ENCODE measurements at places on chromosomes 12 and 14. TPM values are rescaled to one million over a fixed set of nuclear protein-coding genes. Genes with fewer than 3 reads are reported as not detected.

DNA sequence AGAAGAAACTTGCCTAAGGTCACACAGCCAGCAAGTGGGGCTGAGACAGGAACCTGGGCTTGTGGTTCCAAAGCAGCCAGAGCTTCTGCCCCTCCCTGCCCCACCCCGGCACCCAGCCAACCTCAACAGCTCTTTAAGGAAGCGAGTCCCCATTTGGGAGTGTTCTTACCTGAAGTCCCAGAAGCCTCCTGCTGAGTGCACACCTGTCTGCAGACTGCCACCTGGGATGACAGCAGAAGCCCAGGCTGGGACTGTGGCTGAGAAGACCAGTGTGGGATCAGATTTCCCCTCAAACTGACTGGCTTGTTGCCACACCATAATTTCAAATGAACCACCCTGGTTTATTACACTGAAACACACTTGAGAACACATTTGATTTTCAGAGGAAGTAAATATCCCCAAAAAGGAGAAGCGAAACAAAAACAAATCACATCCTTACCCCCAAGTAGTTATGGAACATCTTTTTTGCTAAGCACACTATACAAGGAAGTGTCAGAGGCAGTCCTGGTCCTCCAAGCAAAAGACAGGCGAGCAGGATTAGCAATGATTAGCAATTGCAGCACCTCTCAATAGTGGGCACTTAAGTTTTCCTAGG is 6.3 kb upstream of the RIN3 start:
- H3K27me3 ChIP-seq = no peaks in the 10 kb centered on the region
- no peaks in the 10 kb centered on the region for H3K36me3 ChIP-seq
- H3K4me1 ChIP-seq = peaks cover 19% of the 10 kb centered on the region
- H3K27ac ChIP-seq = no peak overlapping the region
- no peak for DNase-seq

DNA sequence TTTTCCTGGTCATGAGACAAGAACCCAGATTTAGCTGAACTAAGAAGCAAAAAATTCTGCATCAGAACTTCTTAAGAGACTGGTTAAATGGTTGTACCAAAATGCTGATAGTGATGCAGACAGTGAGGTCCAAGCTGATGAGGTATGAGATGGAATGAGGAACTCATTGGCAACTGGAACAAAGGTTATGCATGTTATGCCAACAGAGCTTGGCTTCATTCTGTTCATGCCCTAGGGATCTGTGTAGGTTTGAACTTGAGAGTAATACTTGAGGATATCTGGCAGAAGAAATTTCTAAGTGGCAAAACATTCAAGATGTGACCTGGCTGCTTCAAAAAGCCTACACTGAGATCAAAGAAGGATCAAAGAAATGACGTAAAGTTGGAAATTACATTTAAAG is 398.0 kb downstream of the FSCB start:
- no peak for DNase-seq
- H3K4me1 ChIP-seq = no peaks in the 10 kb centered on the region
- H3K27me3 ChIP-seq = no peaks in the 10 kb centered on the region
- no peaks in the 10 kb centered on the region for H3K36me3 ChIP-seq

- no peak for DNase-seq
- peak overlapping the region; percentile 80 for H3K27ac ChIP-seq
- H3K4me1 ChIP-seq = no peaks in the 10 kb centered on the region
Measured at GRCh38 chr12:553216-554000, 93.7 kb downstream of the B4GALNT3 start.

GRCh38 chr12:79217306-79217705 is 352.7 kb downstream of the SYT1 start:
- no peaks in the 10 kb centered on the region for H3K36me3 ChIP-seq
- no peak for DNase-seq
- no peak overlapping the region for H3K4me3 ChIP-seq
- no peaks in the 10 kb centered on the region for H3K27me3 ChIP-seq
- H3K27ac ChIP-seq = no peak overlapping the region

- peaks cover 43% of the 10 kb centered on the region for H3K4me1 ChIP-seq
- H3K4me3 ChIP-seq = peak overlapping the region; percentile 76
- peak overlapping the region; percentile 99 for H3K27ac ChIP-seq
- H3K27me3 ChIP-seq = no peaks in the 10 kb centered on the region
- peaks cover 14% of the 10 kb centered on the region for H3K36me3 ChIP-seq
Measured at GRCh38 chr14:54565785-54566409, 1.0 kb upstream of the SAMD4A start.

- no peak for DNase-seq
- H3K4me1 ChIP-seq = no peaks in the 10 kb centered on the region
- no peaks in the 10 kb centered on the region for H3K36me3 ChIP-seq
- H3K27me3 ChIP-seq = no peaks in the 10 kb centered on the region
Measured at GRCh38 chr12:38711054-38711453, 194.3 kb downstream of the CPNE8 start.

DNA sequence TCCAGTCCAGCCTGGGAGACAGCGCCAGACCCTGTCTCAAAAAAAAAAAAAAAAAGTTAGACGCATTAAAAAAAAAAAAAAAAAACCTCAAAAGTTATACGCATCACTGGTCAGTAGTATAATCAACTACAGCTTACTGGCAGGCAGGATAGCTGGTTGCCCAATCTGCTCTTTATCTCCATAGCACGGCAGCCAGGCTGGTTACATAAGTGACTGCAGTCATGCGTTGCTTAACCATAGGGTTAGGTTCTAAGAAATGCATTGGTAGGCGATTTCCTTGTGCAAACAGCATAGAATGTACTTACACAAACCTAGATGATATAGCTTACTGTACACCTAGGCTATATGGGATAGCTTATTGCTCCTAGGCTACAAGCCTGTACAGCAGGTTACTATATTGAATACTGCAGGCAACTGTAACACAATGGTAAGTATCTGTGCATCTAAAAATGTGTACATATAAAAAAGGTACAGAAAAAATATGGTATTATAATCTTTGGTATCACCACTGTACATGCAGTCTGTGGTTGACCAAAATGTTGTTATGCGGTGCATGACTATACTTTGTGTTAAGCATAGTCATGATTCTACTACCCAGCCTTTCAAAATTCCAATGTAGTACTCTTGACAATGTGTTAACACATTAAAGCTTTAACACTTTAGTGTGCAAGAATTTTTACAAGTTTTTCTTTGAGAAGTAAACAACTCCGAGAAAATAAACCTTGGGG is 8.1 kb downstream of the L2HGDH start:
- no peak overlapping the region for H3K4me3 ChIP-seq
- no peak overlapping the region for H3K27ac ChIP-seq
- no peaks in the 10 kb centered on the region for H3K4me1 ChIP-seq
- H3K36me3 ChIP-seq = no peaks in the 10 kb centered on the region
- H3K27me3 ChIP-seq = no peaks in the 10 kb centered on the region

DNA sequence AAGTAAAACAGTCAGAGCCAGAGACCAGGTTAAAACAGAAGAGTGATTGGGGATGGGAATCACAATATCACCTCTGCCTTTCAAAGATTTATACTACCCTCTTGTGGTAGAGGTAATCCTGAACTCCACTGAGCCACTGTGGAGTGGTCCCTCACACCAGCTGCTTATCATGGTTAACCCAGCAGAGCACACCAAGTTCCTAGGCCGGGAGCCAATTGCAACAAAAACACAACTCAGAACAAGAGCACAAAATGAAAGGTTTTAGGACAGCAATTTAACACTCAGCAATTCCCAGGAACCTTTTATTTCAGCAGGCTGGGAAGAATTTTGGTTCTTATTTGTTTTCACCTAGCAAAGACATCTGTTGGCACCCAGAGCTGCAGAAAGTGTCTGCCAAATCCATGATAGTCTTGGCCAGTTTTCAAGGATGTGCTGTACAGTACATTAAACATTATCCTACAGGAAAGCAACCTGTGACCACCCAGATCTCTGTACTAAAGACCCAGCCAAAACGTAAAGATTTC is 220.5 kb upstream of the ATXN7L3B start:
- no peak overlapping the region for H3K4me3 ChIP-seq
- DNase-seq = no peak
- no peak overlapping the region for H3K27ac ChIP-seq
- no peaks in the 10 kb centered on the region for H3K36me3 ChIP-seq

- peaks cover 49% of the 10 kb centered on the region for H3K36me3 ChIP-seq
- peak; percentile 58 for DNase-seq
- peak overlapping the region; percentile 61 for H3K27ac ChIP-seq
- H3K4me3 ChIP-seq = no peak overlapping the region
Measured at GRCh38 chr12:111445726-111446581, 40.2 kb downstream of the SH2B3 start.

DNA sequence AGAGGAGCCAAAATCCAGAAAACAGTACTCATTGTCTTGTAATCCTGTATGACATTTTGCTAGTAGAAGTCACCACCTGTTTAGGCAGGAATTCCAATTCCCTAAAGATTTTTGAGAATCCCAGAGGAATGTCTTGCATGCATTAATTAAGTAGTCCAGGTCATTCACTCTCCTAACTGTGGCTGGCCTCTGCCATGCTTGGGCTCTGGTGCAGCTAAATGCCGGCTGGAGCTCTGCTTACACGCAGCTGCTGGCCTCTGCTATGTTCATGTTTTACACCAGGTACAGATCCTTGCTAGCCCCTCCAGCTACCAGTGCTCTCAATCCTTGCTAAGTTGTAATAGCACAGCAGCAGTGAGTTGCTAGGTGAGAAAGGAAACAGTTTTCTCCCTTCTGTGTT is 16.3 kb upstream of the HIF1A start:
- no peaks in the 10 kb centered on the region for H3K27me3 ChIP-seq
- no peaks in the 10 kb centered on the region for H3K36me3 ChIP-seq
- no peak overlapping the region for H3K4me3 ChIP-seq
- H3K27ac ChIP-seq = no peak overlapping the region
- H3K4me1 ChIP-seq = no peaks in the 10 kb centered on the region
- no peak for DNase-seq

DNA sequence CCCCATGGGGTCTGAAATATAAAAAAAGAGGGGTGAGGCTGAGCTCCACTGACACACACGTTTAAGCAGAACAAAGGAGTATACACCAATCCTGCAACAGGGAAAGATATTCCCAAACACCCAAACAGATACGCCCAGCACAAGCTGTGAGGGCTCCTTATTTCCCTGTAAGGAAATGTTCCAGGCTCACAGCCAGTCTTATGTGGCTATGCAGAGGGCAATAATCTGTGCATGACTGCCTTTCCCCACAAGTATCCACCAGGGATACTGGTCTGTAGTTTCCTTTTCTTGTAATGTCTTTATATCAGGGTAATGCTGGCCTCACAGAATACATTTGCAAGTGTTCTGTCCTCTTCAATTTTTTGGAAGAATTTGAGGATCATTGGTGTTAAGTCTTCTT is 141.7 kb upstream of the DAAM1 start:
- no peak overlapping the region for H3K4me3 ChIP-seq
- DNase-seq = no peak
- H3K36me3 ChIP-seq = no peaks in the 10 kb centered on the region
- H3K27ac ChIP-seq = no peak overlapping the region
- no peaks in the 10 kb centered on the region for H3K27me3 ChIP-seq
- no peaks in the 10 kb centered on the region for H3K4me1 ChIP-seq

DNA sequence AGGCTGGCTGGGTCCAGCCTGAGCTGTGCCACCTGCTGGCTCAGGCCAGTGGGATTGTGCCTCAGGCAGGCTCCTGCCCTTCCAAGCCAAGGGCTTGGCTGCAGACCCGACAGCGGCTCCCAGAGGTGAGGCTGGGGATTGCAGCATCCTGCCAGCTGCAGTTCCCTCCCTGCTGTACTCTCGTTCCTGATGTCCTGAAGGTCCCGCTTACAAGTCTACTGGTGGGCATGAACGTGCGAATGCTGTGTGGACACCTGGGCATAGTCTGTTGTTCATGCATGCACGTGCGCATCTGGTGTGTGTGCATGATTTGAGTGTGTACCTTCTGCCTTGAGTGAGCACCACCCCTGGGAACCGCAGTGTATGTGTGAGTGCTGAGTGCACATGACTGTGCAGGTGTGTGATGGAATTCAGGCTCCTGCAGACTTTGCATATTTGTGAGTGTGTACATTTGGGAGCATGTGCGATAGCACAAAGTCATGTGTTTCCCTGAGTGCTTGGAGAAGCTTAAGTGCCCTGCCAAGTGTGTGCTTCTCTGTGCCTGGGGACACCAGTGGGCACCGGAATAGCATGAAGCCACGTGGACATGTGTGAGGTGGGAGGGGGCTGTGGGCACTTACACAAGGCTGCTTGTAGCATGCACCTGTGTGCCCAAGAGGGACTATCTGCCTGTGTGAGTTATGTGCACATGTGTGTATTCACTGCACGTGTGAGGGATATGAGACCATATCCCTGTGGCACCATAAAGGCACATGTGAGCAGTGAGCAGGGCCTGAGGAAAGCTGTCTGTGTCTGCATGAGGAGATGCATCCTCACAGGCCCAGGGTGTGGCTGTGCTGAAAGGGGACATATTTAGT is 19.3 kb upstream of the KRT7 start:
- no peaks in the 10 kb centered on the region for H3K27me3 ChIP-seq
- H3K36me3 ChIP-seq = no peaks in the 10 kb centered on the region
- no peak overlapping the region for H3K27ac ChIP-seq
- no peak for DNase-seq
- H3K4me1 ChIP-seq = peaks cover 11% of the 10 kb centered on the region
- H3K4me3 ChIP-seq = no peak overlapping the region

DNA sequence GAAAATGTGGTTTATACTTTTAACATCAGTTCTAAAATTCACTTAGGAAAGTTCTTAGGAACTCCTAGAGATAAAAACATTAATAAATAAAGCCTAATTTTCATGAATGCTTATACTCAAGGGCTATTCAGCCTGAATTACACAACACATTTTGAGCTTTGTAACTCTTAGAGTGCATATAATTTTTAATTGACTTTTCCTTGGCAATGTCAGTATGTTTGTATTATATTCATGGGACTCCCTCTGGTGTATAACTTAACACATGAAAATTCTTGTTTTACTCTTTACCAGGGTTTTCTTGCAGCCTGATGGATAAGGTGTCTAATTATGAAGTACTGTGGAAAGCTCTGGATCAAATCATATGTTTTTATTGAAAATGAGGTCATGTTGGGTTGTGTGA is 150.6 kb upstream of the HMGA2 start:
- H3K27me3 ChIP-seq = no peaks in the 10 kb centered on the region
- no peak for DNase-seq
- no peak overlapping the region for H3K27ac ChIP-seq
- H3K4me3 ChIP-seq = no peak overlapping the region

SCNN1A gene
- total RNA-seq = 18.7 TPM

ESR2 gene
- 0.30 TPM for total RNA-seq

PMCH gene
- total RNA-seq = not detected

TBX5 gene
- total RNA-seq = 238 TPM

P2RX4 gene
- 21.8 TPM for total RNA-seq

PEX5 gene
- 11.6 TPM for total RNA-seq

ASCL1 gene
- not detected for total RNA-seq

POTEG gene
- total RNA-seq = not detected

EML1 gene
- total RNA-seq = 28.3 TPM
